DMS153 (cell line): ENCODE measurements at places on chromosomes 5 and 9.
A peak's percentile ranks its signal among the peaks of the same experiment; 100 is the strongest.

DNA sequence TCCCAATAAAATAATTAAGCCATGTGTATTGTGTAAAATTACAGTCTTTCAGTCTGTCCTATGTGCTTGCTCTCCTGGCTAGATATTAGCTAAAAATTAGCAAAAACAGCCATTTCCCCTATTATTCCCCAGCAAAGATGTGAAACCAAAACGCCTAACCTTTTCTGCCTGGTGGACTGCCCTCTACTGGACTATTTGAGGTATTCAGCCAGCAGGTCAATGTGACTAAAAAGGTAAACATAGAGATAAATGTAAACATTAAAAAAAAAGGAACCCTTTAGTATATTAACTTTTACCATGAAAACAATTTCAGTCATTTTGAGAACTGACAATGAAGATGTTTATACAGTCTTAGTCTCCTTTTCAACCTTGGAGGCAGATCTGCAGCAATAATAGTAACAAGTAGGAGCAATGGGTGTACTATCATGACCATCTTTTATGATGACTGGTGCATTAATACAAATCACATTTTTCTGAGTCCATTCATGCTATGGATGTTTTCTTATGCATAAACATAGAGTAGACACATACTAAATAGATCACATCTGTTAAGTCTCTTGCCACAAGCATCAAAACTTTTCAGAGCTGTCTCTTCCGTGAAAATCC, 10.1 kb downstream of the ATG12 start:
- no peak for DNase-seq

- no peak for DNase-seq
Observed at GRCh38 chr5:97041239-97041638, 101.2 kb downstream of the LIX1 start.

GRCh38 chr5:56947052-56947451, 4.9 kb downstream of the MIER3 start:
- no peak for DNase-seq

- DNase-seq = no peak
Observed at GRCh38 chr5:61999371-61999770, 306.6 kb upstream of the KIF2A start.

DNA sequence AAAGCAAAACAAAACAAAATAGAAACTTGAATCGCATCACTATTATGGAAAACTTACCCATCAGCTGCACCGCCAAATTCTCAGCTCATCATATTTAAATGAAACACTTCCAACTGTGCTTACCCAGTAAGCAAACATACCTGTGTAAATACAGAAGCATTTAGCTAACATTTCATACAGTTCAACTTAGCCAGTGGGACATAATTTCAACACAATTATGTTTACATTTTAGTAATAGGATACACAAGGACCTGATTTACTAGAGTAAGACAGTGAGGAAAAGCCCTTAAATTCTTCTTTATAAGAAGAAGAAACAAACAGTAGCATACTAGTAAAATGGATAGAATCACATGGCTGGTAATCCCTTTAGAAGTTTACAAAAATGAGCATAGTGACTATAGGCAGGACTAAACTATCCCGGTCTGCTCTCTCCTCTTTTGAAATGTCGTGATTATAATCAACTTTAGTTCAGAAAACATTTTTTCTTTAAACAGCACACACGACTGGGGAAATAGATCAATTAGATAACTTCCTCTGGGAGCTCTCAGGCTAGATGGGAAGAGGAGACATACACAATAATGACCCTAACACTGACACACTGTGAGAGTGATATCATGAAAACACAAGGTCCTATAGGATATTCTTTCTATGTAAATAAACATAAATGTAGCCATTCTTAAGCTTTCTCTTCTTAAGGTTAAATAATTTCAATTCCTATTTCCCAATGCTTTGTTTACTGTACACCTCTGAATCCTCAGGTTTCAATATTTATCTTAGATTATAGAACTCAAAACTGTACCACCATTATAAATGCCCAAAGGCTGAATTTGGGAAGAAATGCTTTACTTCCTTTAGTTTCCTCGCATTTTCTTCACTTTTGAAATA, 15.9 kb upstream of the CDC20B start:
- DNase-seq = peak; percentile 32

DNA sequence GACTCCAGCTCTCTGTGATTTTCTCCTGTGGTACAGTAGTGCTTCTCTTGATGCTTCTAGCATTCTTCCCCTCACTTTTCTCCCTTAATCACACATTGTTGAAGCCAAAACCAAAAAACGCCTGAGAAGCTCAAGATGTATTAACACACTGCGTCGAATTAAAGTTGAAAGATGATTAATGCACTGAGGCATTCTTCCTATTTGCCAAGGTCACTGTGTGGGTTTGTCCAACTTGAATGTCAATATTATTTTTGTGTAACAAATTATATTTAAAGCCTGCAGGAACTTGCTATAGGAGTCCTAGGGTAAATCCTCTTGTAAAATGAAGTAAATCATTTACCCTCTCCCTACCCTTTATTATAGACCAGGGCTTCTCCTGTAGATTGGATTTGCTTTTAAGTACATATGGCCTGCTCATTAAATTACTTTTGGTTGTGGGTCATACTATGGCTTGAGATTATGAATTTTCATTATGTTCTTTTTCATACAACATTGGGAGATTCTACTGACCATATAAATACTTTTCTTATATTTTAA, 68.1 kb downstream of the GDA start:
- no peak for DNase-seq

GRCh38 chr9:18473652-18474279, at the start of gene ADAMTSL1:
TSS of gene ADAMTSL1 (plus strand) at chr9:18474153. CDS start at chr9:18474233, 80 bp downstream.
- DNase-seq = peak; percentile 59

DNA sequence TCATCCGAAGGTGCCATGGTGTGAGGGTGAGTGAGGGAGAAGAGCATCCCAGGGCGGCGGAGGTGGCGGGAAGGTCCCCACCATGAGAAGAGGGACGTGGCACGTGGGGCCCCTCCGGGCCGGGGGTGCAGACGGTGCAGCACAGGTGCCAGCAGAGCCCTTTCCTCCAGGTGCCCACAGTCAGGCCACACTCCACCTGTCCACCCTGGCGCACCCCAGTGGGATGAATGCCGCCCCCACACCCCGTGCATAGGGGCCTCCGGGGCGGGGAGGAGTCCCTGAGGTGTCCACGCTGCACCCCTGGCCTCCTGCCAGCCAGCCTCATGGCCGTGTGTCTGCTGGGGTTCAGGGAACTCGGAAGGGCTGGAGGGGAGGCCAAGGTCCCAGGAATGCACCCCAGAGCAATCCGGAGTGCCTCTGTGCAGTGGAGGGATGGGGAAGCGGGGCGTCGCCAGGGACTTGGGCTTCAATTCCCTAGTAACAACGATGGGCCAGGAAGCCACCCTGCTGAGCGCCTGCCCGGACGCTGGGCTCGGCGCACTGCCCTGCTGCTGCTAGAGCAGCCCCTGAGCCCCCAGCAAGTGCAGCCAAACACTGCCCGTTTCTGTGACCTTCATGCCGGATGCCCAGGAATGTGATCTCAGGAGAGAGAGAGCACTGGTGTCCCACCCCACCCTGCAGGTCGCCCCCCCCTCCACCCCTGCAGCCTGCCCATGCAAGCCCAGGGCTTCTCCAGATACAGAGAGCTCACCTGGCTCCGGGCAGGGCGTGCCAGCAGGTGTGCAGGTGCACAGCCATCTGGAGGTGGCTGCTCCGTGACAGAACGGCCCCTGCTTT, 8.8 kb upstream of the NACC2 start:
- peak; percentile 91 for DNase-seq

DNA sequence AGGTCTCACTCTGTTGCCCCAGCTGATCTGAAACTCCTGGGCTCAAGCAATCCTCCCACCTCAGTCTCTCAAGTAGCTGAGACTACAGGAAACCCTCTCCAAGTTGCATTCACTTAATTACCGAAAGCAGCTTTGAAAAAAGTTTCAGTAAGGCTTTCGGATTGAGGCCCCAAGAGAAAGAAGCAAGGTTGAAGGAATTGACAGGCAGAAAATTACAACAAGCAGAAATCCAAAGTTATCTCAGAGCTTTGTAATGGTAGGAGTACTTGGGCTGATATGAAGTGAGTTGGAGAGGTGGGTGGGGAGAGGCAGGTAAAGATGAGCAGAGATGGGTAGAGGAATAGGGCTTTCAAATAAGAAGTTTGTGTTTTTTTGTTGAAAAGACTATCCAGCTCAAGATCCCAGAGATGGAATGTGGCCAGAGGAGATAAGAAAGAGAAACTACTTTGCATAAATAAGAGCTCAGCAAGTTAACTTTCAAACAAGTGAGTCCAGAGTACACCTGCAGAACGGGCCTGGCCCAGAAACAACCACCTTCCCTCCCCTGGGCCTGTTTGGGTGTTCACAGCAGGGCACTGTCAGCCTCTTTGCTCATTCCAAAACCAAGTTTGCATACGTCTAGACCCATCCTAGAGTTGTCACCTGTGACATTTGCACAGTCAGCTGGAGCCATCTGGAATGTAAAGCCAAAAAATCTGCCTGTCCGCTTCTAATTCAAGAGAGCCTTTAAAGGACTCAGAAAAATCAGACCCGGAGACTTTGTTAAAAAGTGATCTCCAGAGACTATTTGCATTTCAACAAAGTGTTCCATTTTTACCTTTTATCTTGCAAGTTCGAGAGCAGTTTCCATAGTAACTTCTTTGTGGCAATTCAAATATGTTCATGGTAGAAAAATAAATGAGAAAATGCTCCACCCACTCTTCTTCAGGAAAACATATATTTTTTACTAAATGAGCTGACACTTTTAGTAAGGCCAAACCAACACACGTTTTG, 2.2 kb upstream of the CLINT1 start:
- no peak for DNase-seq

GRCh38 chr5:17024686-17025180, 88.6 kb upstream of the MYO10 start:
- no peak for DNase-seq

DNA sequence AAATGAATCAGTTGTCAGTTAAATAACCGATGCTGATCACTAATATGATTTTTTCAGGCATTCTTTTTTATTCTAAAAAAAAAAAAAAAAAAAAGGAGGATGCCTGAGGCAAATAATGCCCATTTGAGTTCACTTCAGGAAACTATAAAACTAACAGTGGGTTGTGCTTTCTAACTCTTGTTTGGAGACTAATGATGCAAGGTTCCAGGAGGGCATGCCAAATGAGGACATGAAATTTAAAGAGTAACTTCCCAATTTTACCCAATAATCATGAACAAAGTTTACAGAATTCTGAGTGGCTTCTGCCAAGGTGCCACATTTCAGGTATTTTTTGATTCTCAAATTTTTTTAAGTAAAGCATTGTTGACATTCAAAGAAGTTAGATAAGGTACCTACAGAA, 41.0 kb downstream of the CEP120 start:
- DNase-seq = no peak

DNA sequence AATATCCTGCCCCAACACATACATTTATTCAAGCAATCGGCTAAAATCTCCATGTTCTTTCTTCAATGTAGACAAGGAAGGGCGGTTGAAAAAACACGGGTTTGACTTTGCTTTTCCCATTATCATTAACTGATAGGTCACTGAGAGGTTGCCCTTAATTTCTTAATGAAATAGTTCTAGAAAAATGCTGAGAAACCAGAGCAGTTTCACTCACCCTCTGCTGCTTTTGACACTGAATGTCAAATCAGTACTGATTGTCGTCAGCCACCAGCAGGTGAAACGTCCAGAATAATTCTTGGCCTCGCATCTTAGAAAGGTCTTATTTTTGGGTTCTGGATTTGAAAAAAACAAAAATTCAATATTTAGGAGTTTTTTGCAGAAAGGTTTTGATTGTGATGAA, 8.1 kb downstream of the IL12B start:
- DNase-seq = no peak

- no peak for DNase-seq
Observed at GRCh38 chr5:88718736-88719135, 164.2 kb downstream of the MEF2C start.

DNA sequence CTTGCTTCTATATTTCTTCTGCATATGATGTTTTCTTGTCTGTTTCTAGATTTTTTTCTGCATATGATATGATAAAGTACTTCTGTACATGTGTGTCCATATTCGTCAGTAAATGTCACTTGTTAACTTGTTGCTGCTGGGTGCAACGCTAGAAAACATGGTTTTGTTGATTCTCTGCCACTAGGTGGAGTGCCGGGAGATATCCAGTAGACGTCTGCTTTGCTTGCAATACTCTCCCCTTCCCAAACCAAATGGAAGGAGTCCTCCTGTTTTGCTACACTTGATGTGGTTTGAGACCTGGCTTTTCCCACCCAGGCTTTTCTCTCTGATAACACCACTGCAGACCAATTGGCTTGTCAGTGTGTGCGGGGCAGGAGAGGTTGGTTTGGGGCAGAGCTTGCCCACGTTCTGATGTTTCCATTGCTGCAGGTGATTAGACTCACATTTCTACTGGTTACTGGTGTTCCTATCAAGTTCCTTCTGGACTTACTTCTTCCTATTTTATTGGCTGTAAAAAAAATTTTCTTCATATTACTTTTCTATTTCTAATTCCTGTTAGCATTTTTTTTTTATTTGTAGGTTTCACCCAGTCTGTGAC, 900.0 kb upstream of the CDH10 start:
- peak; percentile 50 for DNase-seq

DNA sequence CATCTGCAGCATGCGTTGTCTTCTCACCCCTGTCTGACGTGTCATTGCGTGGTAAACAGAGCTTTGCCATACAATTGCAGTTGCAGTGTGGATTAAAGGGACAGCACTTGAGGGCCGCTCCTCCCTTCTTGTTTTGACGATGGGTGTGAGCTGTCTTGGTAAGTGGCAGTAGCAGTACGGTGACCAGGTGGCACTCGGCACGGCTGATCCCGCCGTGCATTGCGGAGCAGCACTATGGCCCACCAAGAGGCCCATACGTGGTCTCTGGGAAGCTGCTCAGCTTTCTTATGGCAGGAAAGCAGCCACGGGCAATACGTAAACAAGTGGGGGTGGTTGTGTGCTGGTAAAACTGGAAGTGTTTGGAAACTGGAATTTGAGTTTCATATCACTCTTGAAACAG, 25.1 kb downstream of the EHMT1 start:
- no peak for DNase-seq

- no peak for DNase-seq
Observed at GRCh38 chr5:75374394-75374814, 37.4 kb downstream of the HMGCR start.

- peak; percentile 39 for DNase-seq
Observed at GRCh38 chr5:173420108-173420507, 91.9 kb upstream of the STC2 start.

DNA sequence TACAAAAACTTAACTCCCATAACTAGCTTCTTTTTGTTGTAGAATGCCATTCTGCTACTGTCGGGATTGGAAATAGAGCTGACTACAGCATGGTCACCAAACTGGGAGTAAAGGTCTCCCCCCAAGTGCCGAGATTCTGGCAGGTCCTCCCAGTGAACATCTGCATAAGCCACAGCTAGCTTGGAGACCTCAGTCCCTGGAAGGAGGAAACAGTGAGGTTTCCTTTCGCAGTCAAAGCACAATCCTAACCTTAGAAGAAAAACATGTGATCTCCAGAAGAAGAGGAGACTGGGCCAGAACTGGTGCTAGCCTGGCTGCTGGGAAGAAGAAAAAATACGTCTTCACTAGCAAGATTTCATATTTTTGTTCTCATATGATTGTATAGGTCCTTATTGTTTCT, 127.4 kb downstream of the SCAMP1 start:
- no peak for DNase-seq

DNA sequence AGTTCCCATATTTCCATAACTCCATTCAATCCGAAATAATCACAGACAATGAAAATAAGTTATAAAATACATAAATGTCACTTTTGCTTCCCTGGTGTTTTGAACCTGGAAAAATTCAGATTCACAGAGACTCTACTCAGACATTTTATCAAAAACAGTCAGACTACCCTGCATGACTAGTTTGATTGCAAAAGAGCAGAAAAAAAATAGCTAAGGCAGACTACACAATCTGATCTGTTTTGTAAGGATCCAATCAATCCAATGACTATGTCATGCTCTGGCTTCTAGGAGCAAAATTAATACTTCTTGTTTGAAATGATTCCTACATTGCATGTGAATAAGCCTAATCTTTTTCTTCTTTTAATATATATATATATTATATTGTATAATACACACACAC, 1262.6 kb downstream of the EFNA5 start:
- no peak for DNase-seq
